Activated T-cell treated with anti-CD3 and anti-CD28 coated beads, Interleukin-2, amount 50 U/mL, for 4 hours (primary cell): ENCODE measurements at places on chromosomes 2 and 18. TPM values are rescaled to one million over a fixed set of nuclear protein-coding genes. Genes with fewer than 3 reads are reported as not detected.

CD207 gene
- not detected for total RNA-seq

GRCh38 chr2:85961053-85961452 lies 72.3 kb upstream of the ST3GAL5 start:
- no peak for DNase-seq

UGT1A3 gene
- not detected for total RNA-seq

RASGRP3 gene
- total RNA-seq: 2.4 TPM

GKN2 gene
- not detected for total RNA-seq

RAB27B gene
- 0.14 TPM for total RNA-seq

- DNase-seq: no peak
Measured at GRCh38 chr2:49248506-49248905, 94.2 kb upstream of the FSHR start.

DNA sequence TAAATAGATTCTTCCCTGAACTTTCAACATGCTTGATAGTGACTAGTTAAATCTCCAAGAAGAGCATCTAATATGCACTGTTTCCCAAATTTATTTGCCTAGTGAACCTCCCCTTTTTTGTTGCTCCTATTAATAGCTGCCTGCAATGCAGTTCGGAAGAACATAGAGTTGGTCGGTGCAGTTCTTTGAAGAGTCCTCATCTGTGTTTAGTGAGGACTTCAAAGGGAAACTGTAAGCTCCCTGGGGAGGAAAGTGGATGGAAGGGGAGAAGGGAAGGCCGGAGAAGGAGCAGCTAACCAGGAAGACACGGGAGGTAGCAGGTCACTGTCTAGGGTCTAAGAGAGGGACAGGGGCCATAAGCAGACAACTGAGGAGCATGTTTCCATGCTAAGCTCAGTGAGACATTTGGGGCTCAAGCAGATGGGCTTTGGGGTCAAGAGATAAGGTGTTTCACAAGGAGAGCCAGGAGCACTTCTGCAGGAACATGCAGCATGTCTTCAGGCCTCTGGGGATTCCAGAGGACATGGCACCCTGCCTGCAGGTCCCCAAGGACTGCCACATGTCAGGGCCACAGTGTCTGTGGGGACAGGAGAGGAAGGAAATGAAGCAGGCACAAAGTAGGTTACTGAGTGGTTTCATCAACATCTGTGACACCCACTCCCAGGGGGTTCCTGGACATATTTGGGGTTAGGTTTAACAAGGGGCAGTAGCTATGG lies 48.7 kb upstream of the ANXA4 start:
- DNase-seq: no peak

IL1RN gene
- total RNA-seq: 1.8 TPM

DNA sequence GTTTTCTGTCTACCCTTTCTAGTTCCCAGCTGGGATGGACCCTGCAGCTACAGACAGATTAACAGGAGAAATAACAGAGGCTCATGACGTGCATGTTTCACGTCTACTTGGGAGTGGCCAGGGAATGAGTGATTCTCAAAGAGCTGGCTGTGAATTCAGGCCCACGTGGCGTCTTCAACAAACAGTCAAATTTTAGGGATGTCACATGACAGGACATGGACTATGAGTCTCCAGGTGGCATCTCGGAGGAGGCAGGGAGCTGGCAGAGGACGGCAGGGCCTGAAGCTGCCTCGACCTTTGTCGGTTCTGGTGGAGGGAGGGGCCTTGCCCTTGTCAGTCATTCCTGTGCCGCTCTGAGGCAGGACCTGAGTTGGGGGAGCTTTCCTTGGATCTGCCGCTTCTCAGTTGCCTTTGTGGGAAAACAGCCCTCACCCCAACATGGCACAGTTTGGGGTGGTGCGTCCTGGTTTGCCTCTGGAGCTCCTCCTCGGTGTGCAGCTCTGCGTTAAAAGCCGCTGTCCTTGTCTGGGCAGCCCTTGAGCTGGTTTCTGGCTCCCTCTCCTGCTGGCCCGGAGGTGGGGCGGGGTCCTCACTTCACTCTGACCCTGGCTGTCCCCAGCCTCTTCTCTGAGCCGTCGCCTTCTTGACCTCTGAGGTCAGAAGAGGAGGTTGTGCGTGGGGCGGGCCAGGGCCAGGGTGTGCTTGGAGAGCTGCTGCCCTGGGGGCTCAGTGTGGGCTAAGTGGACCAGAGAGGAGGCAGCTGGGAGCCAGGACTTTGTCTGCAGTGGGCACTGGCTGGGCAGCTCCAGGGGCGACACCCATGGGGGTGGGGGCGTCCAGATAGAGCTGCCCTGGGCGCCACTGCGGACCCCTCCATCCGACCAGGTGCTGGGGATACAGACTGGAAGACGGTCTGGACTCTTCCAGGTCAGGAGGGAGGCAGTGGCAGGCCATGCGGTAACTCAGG lies 12.1 kb upstream of the GAL3ST2 start:
- no peak for DNase-seq

DNA sequence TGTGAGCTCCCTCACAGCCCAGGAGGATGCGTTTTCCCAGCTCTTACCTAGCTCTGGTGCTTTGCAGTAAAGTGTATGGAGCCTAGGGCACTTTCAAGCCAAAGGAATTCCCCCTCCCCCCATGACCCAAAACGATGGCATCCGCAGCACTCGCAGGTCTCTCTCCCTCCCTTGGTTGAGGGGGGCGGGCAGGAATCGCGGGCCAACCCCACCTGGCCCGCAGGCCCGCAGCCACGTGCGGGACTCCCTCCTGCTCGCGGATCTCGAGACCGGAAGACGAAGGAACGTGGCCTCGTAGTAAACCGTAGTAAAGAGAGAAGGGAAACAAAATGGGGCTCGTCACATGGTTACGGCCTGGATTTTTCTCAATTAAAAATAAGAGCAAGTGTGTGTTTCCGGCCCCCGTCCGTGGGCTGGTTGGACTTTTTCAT lies 8.5 kb downstream of the IRS1 start:
- DNase-seq: no peak

GRCh38 chr2:233039846-233040530 lies 7.5 kb downstream of the NEU2 start:
- DNase-seq: no peak

GRCh38 chr18:12907258-12907925 lies 23.4 kb upstream of the PTPN2 start:
- DNase-seq: no peak

- DNase-seq: no peak
Measured at GRCh38 chr2:204261846-204262245, 283.4 kb upstream of the PARD3B start.

DNA sequence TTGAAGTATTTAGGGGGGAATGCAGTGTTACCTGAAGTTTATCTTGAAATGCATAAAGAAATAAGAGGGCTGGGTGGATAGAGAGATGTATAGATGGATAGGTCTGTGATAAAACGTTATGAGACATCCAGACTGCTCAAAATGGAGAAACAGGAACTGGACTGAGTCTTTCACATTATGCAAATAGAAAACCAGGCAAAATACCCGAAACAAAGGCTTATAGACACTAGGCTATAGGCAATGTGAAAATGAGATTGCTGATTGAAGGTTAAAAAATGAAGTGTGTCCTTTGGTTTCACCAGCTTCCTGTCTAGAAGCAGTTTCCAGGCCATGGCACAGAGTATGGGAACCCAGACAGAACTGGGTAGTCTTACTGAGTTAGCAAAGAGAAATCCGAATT lies 24.9 kb upstream of the SLC3A1 start:
- no peak for DNase-seq

DNA sequence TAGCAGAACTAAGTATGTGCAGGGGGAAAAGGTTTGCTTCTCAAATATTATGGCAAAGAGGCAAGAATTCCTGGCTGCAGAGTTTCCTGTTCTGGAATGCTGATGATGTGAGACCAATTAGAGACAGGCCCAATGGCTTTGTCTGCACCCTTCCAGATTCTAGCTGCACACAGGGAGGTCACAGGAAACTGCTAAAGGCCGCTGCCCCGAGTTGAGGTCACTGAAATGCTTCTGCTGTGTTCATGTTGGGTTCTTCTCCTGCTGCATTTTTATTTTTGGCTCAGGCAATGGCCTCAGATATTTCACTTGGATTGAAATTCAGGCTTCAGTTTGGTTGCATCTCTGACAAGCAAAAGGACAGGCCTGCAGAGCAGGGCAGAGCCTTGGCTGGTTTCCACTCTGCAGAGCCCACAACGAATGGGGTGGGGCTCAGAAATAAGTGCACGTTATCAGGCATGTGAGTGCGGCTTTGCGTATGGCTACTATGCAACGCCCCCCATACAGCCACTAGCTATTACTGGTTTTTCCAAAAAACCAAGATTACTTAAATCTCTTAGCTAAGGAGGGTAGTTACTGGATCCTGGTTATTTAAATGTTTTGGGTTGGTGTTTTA lies 66.9 kb upstream of the FZD5 start:
- no peak for DNase-seq

DNA sequence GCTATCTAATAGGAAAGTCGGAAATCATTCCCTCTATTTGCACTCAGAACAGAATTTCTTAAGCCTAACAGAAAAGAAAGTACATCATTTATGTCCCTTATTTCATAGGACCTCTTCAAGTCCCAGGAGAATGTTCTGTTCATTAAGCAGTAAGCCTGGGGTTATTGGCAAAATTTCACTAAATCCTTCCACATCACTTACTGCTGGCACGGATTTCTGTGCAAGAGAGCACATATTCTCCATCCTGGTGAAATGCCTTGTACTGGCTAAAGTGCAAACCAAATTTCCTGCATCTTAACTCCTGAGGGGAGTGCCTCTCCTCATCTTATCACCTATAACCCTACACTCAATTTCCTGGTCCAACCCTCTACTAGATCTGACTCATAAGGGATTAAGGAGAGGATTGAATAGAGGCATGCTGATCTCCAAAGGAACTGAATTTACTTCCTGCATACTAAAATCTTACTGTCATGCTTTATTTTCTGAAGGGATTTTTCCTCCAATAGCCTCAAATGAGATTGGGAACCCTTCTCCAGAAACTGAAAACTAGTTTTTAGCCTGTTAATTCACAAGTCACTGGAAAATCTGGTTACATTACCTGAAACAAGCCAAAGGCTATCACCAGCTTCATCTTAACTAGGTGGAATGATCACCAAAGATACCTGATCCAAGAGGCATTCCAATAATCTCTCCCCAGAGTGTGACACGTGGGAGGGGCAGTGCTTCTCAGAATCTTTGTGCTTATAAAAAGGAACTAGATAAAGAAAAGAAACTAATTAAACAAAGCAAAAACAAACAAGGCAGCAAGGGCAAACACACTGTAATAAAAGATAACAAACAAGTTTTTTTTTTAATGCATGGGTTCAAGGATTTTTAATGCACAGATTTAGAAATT lies 311.1 kb downstream of the NR4A2 start:
- DNase-seq: no peak

UCN gene
- total RNA-seq: 1.1 TPM

POTEJ gene
- not detected for total RNA-seq

C2orf78 gene
- not detected for total RNA-seq

DNA sequence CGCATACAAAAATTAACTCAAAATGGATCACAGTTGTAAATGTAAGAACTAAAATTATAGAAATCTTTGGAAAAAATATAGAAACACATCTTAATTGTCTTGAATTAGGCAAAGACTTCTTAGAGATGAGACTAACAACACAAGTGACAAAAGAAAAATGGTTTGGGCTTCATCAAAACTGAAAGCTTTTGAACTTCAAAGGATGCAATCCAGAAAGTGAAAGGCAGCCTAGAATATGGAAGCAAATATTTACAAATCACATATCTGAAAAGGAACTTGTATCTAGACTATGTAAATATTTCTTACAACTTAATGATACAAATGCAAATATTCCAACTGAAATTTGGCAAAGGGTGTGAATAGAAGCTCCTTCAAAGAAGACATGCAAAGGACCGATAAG lies 582.8 kb upstream of the ZEB2 start:
- DNase-seq: no peak

- no peak for DNase-seq
Measured at GRCh38 chr18:24381126-24381525, 16.5 kb downstream of the OSBPL1A start.

DNA sequence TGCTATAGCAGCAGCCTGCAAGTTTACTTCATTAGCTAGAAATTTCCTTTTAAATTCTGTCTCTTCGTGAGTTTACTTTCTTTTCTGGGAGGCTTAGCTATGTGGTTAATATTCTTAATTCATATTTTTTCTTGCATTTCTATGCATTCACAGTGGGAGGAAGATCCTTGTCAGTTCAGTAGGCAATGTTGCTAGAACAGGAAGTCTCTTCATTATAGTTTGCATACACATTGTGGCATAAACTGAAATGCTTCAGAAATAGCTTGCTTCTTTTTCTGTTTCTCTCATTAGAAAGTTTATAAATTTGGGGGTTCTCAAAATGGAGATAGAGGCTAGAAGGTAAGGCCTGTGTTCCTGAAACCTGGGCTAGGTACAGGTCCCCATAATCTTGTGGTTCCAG lies 8.1 kb upstream of the ARHGAP15 start:
- no peak for DNase-seq

DNA sequence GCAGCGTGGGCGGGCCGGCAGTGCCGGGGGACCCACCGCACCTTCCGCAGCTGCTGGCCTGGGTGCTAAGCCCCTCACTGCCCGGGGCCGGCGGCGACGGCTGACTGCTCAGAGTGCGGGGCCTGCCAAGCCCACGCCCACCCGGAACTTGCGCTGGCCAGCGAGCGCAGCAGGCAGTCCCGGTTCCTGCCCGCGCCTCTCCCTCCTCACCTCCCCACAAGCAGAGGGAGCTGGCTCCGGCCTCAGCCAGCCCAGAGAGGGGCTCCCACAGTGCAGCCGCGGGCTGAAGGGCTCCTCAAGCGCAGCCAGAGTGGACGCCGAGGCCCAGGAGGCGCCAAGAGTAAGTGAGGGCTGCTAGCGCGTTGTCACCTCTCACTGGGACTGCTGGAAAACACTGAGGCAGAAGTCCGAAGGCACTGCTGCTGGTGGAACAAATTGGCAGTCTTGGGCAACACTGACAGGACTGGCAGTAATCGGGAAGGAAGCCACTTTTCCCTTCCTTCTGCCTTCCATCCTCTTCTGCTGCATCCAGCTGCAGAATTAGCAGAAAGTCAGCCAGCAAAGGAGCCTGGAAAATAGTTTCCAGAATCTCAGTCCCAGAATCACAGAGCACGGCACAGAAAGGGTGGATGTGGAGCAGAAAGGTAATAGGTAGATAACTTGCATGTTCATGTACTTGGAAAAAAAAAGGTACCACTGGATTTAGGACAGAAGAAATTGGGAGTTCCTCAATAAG lies 179.4 kb upstream of the FN1 start:
- DNase-seq: no peak

DNA sequence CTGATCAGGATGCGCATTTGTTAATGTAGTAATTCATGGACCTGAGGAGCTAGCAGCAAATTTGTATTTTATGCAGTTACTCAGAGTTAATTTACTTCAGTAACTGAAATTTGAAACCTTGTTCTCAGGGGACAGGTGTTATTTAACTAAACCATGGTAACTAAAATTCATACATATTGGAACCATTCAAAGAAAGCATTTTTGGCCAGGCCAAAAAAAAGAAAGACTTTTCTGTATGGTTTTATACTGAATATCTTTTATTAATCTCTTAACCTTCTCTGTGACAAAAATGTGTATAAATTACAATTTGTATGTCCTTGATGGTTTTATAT lies 4.4 kb upstream of the KLHL23 start:
- DNase-seq: no peak

- DNase-seq: no peak
Measured at GRCh38 chr2:27407798-27408491, 1.4 kb downstream of the PPM1G start.

GRCh38 chr2:239312741-239313667 lies 87.8 kb downstream of the HDAC4 start:
- peak; percentile 3 for DNase-seq

- no peak for DNase-seq
Measured at GRCh38 chr2:219087848-219088247, 27.1 kb upstream of the IHH start.

- DNase-seq: no peak
Measured at GRCh38 chr2:64017811-64018700, 1.2 kb downstream of the VPS54 start.
